ENCODE measurements at places on chromosomes 4 and X. TPM values are rescaled to one million over a fixed set of nuclear protein-coding genes. Genes with fewer than 3 reads are reported as not detected.

INTS12 gene
- 14.9 TPM for total RNA-seq

GRCh38 chr4:154015578-154015977 lies 226.7 kb upstream of the SFRP2 start:
- H3K4me3 ChIP-seq = no peak overlapping the region
- peak overlapping the region; percentile 2 for H3K27ac ChIP-seq
- no peaks in the 10 kb centered on the region for H3K36me3 ChIP-seq
- no peaks in the 10 kb centered on the region for H3K27me3 ChIP-seq
- no peak for DNase-seq
- no peaks in the 10 kb centered on the region for H3K4me1 ChIP-seq

FAM47A gene
- not detected for total RNA-seq

GRCh38 chr4:81666491-81666890 lies 194.8 kb upstream of the RASGEF1B start:
- H3K27ac ChIP-seq = no peak overlapping the region
- H3K27me3 ChIP-seq = no peaks in the 10 kb centered on the region
- peaks cover 5% of the 10 kb centered on the region for H3K4me1 ChIP-seq
- DNase-seq = no peak
- no peak overlapping the region for H3K4me3 ChIP-seq

DNA sequence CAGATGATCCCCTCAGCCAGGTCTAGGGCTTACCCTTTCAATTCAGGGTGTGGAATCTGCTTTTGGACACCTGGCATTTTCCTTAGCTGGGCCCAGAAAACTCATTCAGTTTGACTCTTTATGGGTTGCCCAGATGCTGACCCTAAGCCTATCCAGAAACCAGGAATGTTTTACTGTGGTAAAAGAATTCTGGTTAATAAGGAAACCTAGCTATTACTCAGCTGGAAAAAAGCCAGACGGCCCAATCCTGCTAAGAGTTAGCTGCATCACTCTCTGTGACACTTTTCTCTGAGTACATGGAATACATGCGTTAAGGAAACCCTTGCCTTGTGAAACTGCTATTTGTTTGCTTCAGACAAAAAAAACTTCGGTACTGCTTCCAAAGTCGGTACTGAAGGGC lies 28.0 kb downstream of the ING2 start:
- no peak overlapping the region for H3K27ac ChIP-seq
- DNase-seq = no peak
- H3K27me3 ChIP-seq = peaks cover 11% of the 10 kb centered on the region
- no peaks in the 10 kb centered on the region for H3K36me3 ChIP-seq

GRCh38 chr4:151811403-151811802 lies 50.6 kb upstream of the GATB start:
- DNase-seq = no peak
- H3K27me3 ChIP-seq = no peaks in the 10 kb centered on the region
- no peak overlapping the region for H3K27ac ChIP-seq
- H3K4me3 ChIP-seq = no peak overlapping the region
- H3K36me3 ChIP-seq = no peaks in the 10 kb centered on the region

DNA sequence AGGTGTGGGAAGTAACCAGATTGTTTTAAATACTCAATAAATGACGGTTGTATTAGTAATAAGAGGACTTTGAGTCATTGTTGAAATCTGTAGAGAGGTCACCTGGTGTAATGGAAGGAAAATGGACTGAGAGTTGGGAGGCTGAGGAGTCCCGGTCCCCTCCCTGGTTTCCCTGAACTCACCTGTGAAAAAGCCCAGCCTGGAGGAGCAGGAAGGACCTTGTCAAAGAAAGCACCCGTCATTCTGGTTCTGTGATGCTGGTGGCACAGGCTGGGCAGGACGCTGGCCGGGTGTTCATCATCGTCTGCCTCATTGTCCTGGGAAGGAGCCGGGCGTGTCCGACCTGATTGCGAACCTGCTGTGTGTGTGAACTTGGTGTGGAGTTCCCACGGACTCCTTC lies 70.8 kb downstream of the SORCS2 start:
- no peak overlapping the region for H3K27ac ChIP-seq
- H3K4me1 ChIP-seq = no peaks in the 10 kb centered on the region

SPARCL1 gene
- 241 TPM for total RNA-seq

USP53 gene
- 30.0 TPM for total RNA-seq

DNA sequence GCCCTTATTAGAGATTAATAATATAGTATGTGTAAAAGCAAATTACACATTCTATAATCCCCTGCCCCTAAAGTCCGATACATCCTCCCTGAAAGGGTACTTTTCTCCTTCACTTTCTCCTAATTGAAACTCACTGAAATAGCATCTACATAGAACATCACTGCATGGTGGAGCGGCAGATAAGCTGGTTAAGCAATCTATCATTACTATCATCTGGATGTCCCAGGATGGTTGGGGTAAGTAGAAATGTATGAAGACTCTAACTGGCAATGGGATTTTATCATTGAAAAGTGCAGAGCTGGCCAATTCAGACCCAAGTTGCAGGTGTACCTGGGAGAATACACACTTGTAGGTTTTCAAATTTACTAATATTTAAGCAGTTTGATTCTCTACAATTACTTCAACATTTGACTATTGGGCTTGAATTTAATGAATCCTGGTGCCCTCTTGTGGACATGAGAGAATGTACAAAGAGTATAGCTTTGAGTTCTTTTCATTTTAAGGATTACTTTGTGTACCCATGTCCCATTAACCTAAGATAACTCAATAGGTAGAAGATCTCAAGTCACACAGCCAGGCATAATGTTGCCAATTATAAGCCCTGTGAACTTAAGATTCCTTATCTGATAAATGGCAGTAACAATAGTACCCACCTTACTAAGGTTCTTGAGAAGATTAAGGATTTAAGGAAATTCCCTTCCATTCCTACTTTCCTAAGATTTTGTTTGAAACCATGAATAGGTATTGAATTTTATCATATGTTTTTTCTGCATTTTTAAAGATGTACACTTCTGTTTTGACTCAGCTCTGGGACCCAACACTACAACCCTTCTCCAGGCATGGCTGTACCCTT lies 69.8 kb downstream of the SHROOM3 start:
- H3K36me3 ChIP-seq = no peaks in the 10 kb centered on the region
- no peaks in the 10 kb centered on the region for H3K27me3 ChIP-seq
- no peak for DNase-seq
- no peak overlapping the region for H3K4me3 ChIP-seq
- H3K4me1 ChIP-seq = no peaks in the 10 kb centered on the region
- H3K27ac ChIP-seq = no peak overlapping the region

REPS2 gene
- total RNA-seq = 19.5 TPM

DNA sequence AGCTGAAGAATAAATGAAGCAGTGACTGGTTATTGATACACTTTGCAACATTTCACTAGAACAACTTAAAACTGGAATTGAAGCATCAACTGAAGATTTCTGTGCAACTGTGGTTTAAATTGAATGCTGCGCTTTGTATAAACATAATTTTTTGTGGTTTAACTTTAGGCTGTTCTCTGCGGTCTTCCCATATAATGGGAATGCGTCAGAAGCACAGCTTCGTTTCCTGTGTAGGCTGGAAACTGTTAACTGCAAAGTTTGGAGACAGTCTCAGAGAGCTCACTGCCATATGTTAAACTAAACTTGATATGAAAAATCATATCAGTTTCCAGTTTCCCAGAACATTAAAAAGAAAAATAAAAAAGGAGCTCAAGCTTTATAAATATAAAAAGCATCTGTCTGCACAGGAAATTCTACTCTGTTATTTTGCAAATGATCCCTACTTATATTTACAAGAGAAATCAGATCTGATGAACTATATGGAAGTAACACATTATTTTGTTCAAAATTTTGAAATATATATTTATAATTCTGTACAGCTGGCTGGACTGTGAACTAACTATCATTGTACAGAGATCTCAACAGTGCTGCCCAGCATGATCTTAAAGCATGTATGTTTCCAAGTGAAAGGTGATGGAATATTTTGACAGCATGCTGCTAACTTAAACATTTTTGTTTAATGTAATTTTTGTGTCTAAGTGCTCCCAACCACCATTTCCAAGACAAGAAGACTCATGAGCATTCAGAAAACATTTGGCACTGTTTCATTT lies 139.9 kb downstream of the NDST3 start:
- no peaks in the 10 kb centered on the region for H3K36me3 ChIP-seq
- DNase-seq = no peak
- H3K27ac ChIP-seq = no peak overlapping the region
- H3K27me3 ChIP-seq = no peaks in the 10 kb centered on the region

GRCh38 chr4:76952656-76953582 lies 3.4 kb downstream of the SEPTIN11 start:
- peaks cover 8% of the 10 kb centered on the region for H3K4me1 ChIP-seq
- H3K4me3 ChIP-seq = no peak overlapping the region
- peaks cover 21% of the 10 kb centered on the region for H3K27me3 ChIP-seq
- H3K27ac ChIP-seq = peak overlapping the region; percentile 14
- H3K36me3 ChIP-seq = no peaks in the 10 kb centered on the region
- DNase-seq = no peak

GRCh38 chrX:29852767-29853166 lies 362.6 kb upstream of the MAGEB2 start:
- no peaks in the 10 kb centered on the region for H3K4me1 ChIP-seq
- H3K4me3 ChIP-seq = no peak overlapping the region
- H3K27me3 ChIP-seq = no peaks in the 10 kb centered on the region
- no peak for DNase-seq
- H3K27ac ChIP-seq = no peak overlapping the region

- peaks cover 39% of the 10 kb centered on the region for H3K4me1 ChIP-seq
- no peaks in the 10 kb centered on the region for H3K36me3 ChIP-seq
- peak overlapping the region; percentile 62 for H3K4me3 ChIP-seq
These were observed 1.4 kb downstream of the RPS6KA3 start for GRCh38 chrX:20265221-20265725.

GRCh38 chrX:17377091-17377717 lies 2.2 kb downstream of the NHS start:
- no peak overlapping the region for H3K27ac ChIP-seq
- H3K4me1 ChIP-seq = no peaks in the 10 kb centered on the region
- H3K27me3 ChIP-seq = peaks cover 7% of the 10 kb centered on the region
- H3K36me3 ChIP-seq = no peaks in the 10 kb centered on the region
- peak overlapping the region; percentile 27 for H3K4me3 ChIP-seq
- no peak for DNase-seq

TBC1D8B gene
- total RNA-seq = 13.3 TPM

- H3K4me3 ChIP-seq = no peak overlapping the region
- H3K36me3 ChIP-seq = no peaks in the 10 kb centered on the region
- no peak overlapping the region for H3K27ac ChIP-seq
- peaks cover 3% of the 10 kb centered on the region for H3K4me1 ChIP-seq
These were observed 6.0 kb upstream of the CISD2 start for GRCh38 chr4:102862747-102863146.

GEMIN8 gene
- total RNA-seq = 14.5 TPM

DNA sequence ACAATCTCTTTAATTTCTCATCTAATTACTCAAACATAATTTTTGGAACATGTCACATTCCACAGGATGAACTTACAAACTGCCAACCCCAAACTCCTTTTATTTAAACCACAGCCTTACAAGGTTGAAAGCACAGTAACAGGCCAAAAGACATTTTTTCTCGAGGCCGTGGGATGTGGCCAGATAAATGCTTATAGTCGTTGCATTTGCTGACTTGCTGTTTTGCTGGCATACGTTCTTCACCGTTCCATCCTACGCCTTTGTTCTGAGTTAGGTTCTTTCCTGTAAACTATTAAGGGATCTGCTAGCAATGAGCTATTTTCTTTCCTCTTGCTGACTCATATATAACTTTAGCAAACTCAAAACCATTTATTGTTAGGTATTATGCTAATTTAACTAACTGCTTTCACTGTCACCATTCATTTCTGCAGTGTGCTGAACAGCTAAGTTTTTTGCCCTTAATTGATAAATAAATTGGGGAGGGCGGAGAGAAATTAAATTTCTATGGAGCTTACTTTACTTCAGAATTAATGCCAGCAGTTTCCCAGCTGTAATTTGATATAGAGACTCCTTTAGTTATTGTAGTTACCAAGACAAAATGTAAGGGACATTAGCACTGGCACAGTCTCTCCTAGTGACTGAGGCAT lies 135.1 kb upstream of the PACRGL start:
- no peak overlapping the region for H3K4me3 ChIP-seq
- no peak overlapping the region for H3K27ac ChIP-seq
- H3K36me3 ChIP-seq = no peaks in the 10 kb centered on the region
- DNase-seq = peak; percentile 17
- H3K4me1 ChIP-seq = no peaks in the 10 kb centered on the region

DNA sequence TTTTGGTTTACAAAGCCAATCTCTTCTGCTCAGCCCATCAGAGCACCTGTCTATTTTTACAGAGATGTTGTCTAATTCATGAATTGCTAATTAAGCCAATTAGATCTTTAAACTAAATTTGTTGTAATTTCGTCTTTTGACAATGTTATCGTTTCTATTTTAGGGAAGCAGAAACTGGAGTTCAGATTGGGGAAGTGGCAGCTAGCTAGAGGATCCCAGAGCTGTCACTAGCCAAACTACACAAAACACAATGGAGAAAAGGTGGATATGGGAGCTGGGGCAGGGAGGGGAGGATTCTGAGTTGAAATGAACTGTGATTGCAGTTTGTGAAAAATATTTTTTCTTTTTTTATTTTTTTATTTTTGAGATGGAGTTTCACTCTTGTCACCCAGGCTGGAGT lies 35.8 kb downstream of the CASP3 start:
- H3K4me3 ChIP-seq = no peak overlapping the region
- no peak for DNase-seq
- H3K4me1 ChIP-seq = no peaks in the 10 kb centered on the region
- H3K36me3 ChIP-seq = no peaks in the 10 kb centered on the region
- H3K27ac ChIP-seq = no peak overlapping the region

GRCh38 chr4:47469951-47470350 lies 6.4 kb upstream of the COMMD8 start:
- no peak overlapping the region for H3K27ac ChIP-seq
- H3K4me1 ChIP-seq = no peaks in the 10 kb centered on the region
- no peak overlapping the region for H3K4me3 ChIP-seq
- H3K36me3 ChIP-seq = no peaks in the 10 kb centered on the region
- DNase-seq = no peak

FAM47B gene
- not detected for total RNA-seq

FRMPD3 gene
- 0.39 TPM for total RNA-seq

AKAP4 gene
- not detected for total RNA-seq

GRCh38 chr4:87166296-87166854 lies 54.0 kb downstream of the KLHL8 start:
- no peak overlapping the region for H3K27ac ChIP-seq
- no peak for DNase-seq

GRCh38 chr4:25320336-25320735 lies 7.8 kb downstream of the ZCCHC4 start:
- H3K27ac ChIP-seq = peak overlapping the region; percentile 39
- H3K4me3 ChIP-seq = no peak overlapping the region
- H3K36me3 ChIP-seq = peaks cover 32% of the 10 kb centered on the region
- H3K4me1 ChIP-seq = no peaks in the 10 kb centered on the region
- DNase-seq = no peak
- no peaks in the 10 kb centered on the region for H3K27me3 ChIP-seq

DNA sequence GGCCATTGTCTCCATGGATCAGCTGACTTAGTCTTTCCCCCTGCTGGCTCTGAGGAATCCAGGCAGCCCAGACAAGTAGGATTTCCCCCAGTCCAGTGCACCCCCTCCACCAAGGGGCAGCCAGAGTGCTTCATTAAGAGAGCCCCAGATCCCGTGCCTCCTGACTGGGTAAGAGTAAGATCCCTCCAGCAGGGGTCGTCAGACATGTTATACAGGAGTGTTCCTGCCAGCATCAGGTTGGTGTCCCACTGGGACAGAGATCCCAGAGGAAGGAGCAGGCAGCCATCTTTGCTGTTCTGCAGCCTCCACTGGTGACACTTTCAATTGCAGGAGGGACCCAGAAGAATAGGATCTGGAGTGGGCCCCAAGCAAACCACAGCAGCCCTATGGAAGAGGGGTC lies 29.0 kb upstream of the INPP4B start:
- no peaks in the 10 kb centered on the region for H3K27me3 ChIP-seq
- H3K4me1 ChIP-seq = no peaks in the 10 kb centered on the region
- no peak overlapping the region for H3K4me3 ChIP-seq
- no peaks in the 10 kb centered on the region for H3K36me3 ChIP-seq
